Placental epithelial cell (primary cell): ENCODE measurements at places on chromosomes 5 and 9. TPM values are rescaled to one million over a fixed set of nuclear protein-coding genes. Genes with fewer than 3 reads are reported as not detected.

The TMEM252 gene
- total RNA-seq = not detected in 2 replicates

The NUTM2G gene
- 0.11 TPM in 1 of 2 replicates, not detected in the other for total RNA-seq

The NSA2 gene
- total RNA-seq = 70.3 and 82.1 TPM in 2 replicates

The ARL14EPL gene
- total RNA-seq = not detected in 2 replicates

The PROB1 gene
- 1.2 and 2.7 TPM in 2 replicates for total RNA-seq

The LRRC19 gene
- total RNA-seq = under 0.01 TPM in 1 of 2 replicates, not detected in the other

The NMUR2 gene
- 0.11 TPM in 1 of 2 replicates, not detected in the other for total RNA-seq

The TAF11L10 gene
- total RNA-seq = 0.39 TPM in 1 of 2 replicates, not detected in the other

The ELOVL7 gene
- 0.79 and 1.5 TPM in 2 replicates for total RNA-seq

The RNF183 gene
- total RNA-seq = 0.39 TPM in 1 of 2 replicates, not detected in the other

The LCN1 gene
- not detected in 2 replicates for total RNA-seq

The TTC23L gene
- 0.43 and 1.2 TPM in 2 replicates for total RNA-seq

The GNA14 gene
- total RNA-seq = 1.8 and 2.0 TPM in 2 replicates

The ZFP37 gene
- 0.33 and 3.1 TPM in 2 replicates for total RNA-seq

The FRRS1L gene
- under 0.01 TPM in 1 of 2 replicates, not detected in the other for total RNA-seq

The FABP6 gene
- total RNA-seq = not detected in 2 replicates

The KIF12 gene
- total RNA-seq = not detected in 2 replicates

The SPOUT1 gene
- 17.7 and 22.0 TPM in 2 replicates for total RNA-seq

The HBEGF gene
- under 0.01 and 1.2 TPM in 2 replicates for total RNA-seq

The EQTN gene
- 0.22 and 0.39 TPM in 2 replicates for total RNA-seq

The PRUNE2 gene
- total RNA-seq = 4.7 and 12.6 TPM in 2 replicates

The ZNF367 gene
- 3.9 and 4.7 TPM in 2 replicates for total RNA-seq

The LHFPL2 gene
- total RNA-seq = 24.1 and 24.3 TPM in 2 replicates

The NRARP gene
- not detected in 2 replicates for total RNA-seq

The NR2F1-AS1 gene
- total RNA-seq = 4.8 and 9.8 TPM in 2 replicates

The PCDHGA12 gene
- 6.7 and 8.2 TPM in 2 replicates for total RNA-seq

The STPG3 gene
- not detected in 2 replicates for total RNA-seq
